Left cardiac atrium (tissue), 4 donors: ENCODE measurements at places on chromosomes 6 and 20. TPM values are rescaled to one million over a fixed set of nuclear protein-coding genes. Genes with fewer than 3 reads are reported as not detected.

GRCh38 chr6:28251661-28252008 lies 434 bp downstream of the ZKSCAN4 start:
- no peak for DNase-seq

DNA sequence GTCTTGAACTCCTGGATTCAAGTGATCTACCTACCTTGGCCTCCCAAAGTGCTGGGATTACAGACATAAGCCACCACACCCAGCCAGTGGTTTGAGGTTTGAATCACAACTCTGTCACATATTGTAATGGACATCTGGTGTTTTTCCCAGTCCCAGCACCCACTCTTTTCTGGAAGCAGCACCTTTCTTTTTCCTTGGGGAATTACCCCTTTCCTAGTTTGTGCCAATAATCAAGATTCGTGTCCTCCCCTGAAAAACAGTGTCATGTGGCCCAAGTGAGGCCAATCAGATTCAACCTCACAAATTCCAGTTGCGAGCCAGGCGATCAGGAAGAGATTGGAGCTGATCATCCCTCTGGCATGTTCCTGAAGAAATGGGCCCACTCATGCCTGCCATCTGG lies 71.7 kb upstream of the SGK1 start:
- DNase-seq = no peak

- DNase-seq = no peak
These were observed 79.3 kb upstream of the TOP1 start for GRCh38 chr20:40949346-40949745.

- no peak for DNase-seq
These were observed 48.6 kb upstream of the RCAN2 start for GRCh38 chr6:46539866-46540265.

DNA sequence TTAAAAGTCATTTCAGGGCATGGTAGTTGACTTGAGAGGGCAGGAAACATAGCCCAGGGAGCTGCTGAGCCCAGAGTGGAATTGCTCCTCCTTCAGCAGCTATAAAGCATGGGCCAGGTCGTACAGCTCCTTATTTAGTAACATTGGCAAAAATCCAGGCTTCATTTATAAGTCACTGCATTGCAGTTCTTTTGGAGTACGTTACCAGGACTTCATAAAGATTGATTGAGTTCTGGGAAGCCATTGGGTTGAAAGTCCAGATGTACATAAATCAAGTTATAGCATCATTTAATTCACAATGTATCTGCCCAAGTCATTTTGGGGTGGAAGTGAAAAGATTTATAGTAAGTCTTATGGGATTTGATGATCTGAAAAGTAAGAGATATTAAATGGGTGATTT lies 53.0 kb upstream of the ANKEF1 start:
- no peak for DNase-seq

DNA sequence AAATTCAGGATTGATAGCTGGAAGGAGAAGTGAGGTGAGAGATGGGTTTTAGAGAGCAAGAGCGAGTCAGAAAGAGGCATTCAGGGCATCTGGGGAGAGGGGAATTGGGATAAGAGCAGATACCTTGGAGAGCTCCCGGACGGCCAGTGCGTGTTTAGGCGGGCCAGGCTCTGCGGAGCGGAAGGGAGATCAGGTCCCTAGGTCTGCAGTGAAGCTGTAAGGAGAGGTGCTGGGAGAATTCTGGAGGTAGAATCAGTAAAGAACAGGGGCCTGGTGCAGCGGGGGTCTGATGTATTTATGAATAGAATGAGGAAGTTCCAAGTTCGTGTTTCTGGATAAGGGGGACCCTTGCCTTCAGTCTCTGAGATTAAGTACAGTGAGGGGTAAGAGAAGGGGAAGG lies 47.4 kb upstream of the FAM83D start:
- no peak for DNase-seq

The TFAP2C gene
- 0.47 TPM for total RNA-seq

The CNKSR3 gene
- total RNA-seq = 18.8 TPM
